ENCODE measurements at places on chromosomes 5 and 9.

GRCh38 chr5:158499075-158499891 lies 600.4 kb downstream of the EBF1 start:
- no peak for DNase-seq

DNA sequence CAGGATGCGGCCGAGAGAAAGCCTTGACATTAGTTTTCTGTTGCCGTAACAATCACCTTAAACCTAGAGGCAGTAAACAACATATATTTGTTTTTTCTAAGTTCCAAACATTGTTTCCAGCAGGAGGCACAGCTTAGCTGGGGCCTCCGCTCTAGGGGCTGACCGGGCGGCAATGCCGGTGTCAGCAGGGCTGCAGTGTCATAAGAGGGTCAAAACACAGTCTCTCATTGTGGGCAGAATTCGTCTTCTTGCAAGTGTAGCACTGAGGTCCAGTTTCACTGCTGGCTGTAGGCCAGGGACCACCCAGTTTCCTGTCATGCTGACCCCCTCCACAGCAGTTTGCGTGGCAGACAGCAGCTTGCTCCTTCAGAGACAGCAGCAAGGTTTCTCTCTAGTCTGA lies 186.2 kb downstream of the PJA2 start:
- no peak for DNase-seq

DNA sequence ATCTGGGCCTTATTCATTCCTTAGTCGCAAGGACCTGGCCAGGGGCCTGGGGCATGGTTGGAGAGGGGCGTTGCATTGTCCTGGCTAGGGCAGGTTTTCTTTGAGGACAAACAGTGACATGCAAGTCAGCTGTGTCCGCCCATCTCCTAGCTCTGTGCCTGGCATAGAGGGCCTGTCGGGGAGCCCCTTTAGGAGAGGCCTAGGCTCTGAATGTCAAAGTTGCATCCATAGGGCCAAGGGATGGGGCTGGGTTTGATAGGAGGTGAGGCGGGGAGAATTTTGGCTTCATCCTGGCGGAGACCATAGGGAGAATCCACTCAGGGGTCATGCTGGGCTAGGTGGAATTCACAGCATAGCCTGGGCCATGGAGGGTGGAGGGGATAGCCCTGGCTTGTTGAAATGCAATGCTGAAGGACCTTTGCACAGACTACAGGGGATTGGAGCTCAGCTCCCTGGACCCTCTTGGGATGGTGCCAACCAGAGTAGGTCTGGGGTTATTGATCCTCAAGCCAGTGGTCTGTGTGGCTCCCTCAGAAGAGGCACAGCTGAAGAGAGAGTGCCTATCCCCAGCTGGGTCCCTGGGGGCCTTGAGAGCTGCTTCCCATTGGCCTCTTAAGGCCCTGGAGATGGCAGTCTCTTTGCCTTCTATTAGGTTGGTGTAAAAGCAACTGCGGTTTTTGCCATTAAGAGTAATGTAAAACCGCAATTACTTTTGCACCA lies 104.0 kb downstream of the RGS3 start:
- no peak for DNase-seq

DNA sequence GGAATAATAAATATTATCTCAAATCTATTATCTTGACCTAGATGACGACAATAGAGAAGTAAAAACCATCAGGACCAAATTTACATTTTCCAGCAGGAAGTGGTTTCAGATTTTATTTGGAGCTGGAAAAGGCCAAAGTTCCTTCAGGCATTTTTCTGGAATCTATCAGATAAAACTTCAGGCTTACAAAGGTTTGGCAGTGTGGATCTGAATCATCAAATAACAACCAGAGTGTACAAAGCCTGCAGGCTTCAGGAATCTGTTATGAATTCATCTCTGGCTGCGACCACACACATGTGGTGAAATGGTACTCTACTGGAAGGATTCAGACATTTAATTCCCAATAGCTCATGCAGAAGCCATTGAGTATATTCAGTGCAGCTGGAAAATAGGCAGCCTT lies 726.4 kb upstream of the GRAMD2B start:
- DNase-seq: no peak

GRCh38 chr5:17425385-17426070 lies 72.5 kb upstream of the TAF11L2 start:
- DNase-seq: no peak

GRCh38 chr9:96067600-96067999 lies 192.1 kb downstream of the ERCC6L2 start:
- DNase-seq: no peak

DNA sequence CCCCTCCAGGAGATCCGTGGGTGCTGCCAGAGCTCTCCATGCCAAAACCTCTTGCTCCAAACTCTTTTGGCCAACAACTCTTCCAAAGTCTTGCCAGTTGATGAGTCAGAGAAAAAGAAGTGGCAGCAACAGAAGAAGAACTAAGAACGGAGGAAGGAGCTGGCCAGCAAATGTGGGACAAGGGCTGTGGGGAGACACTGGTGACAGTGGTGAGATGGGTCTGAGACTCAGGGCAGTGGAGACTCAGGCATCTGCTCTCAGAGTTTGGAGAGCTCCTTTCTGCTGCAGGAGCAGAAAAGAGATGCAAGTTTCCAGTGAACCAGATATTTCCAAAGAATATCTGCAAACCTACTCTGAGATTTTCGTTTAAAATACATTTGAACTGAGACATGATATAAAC lies 92.3 kb upstream of the SEMA6A start:
- no peak for DNase-seq

DNA sequence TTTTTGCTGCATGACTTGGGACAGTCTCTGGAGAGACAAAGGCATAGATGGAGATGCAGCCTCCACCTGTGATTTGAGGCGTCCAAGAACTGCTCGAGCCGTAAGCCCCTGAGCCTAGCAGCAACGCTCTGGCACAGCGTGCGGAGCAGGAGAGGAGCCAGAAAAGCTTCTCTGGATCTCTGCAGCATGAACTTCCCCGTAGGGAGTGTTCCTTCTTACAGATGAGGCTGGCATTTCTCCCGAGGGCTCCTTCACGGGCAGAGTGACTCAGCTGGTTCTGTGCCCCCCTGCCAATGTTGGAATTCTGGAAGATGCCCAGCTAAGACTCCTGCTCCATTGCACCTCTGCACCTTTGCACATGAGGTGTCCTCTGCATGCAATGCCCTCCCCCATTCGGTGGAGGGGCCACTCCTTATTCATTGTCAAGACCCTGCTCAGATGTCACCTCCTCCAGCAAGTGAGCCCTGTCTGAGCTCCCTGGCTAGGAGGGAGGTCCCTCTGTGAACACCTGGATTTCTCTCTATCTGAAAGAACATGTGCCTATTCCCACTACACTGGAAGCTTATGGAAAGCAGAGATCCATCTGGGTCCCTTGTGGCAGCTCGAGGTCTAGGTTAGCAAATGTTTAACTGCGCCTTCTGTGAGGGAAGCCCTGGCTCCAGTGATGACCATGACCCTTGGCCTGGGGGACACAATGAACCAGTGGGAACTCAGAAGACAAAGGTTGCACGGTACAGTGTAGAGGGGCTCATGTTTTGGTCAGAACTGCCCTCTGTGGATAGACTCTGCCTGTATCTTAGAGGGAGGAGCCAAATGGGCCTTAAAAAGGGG lies 39.6 kb downstream of the SH3PXD2B start:
- no peak for DNase-seq

DNA sequence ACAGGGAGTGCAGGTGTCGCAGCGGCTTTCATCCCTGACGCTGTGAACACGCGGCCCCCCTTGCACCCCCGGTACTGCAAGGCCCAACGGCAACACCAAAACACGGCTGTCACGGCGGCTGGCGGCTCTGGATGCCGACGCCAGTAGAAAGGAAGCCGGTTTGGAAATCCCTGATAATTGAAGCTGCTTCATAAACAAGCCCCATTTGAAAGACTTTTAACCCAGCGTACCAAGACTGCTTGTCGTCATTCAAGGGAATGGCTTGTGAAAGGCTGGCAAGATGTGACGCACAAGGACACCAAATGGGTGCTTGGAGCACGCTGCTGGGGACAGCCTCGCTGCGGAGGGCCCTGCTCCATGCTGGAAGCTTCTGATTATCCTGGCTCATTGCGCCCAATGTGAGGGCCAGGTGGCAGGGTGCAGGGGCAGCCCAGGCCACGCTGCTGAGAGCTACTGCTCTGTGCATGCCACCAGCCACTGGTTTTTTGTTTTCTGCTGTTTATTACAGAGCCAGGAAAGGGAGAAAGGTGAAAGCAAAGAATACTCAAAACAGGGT lies 63.1 kb downstream of the GTF3C4 start:
- DNase-seq: no peak

- no peak for DNase-seq
Measured at GRCh38 chr5:74538206-74538661, 102.3 kb downstream of the ENC1 start.

GRCh38 chr9:7186175-7186574 lies 428.4 kb downstream of the KDM4C start:
- DNase-seq: no peak

GRCh38 chr5:57698802-57699201 lies 216.2 kb upstream of the ACTBL2 start:
- DNase-seq: no peak

Measured in stimulated activated CD4-positive, alpha-beta T cell treated with anti-CD3 and anti-CD28 coated beads, TNF-alpha, amount 100 ng/mL, for 4 hours (primary cell).